CD14-positive monocyte (primary cell): ENCODE measurements at places on chromosomes 1 and 21. TPM values are rescaled to one million over a fixed set of nuclear protein-coding genes. Genes with fewer than 3 reads are reported as not detected.

- DNase-seq: no peak
Measured at GRCh38 chr1:72432645-72433267, 150.4 kb upstream of the NEGR1 start.

DNA sequence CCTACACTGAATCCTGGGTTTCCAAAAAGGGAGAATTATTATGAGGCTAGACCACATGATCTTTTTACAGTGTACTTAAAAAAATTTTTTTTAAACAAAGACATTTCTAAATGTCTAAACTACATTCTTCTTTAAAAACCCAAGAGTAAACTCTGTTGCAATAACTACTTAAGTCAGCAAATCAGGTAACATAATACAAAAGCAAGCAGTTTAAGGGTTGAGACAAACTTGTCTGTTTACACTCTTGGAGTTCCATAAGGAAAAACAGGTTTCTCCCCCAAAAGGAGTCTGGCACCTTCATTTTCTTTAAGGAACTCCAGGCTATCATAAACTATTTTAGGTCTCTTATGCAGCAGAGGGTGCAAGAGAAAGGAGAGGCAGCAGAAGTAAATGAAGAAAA is 12.5 kb upstream of the ANKRD45 start:
- DNase-seq: no peak

DNA sequence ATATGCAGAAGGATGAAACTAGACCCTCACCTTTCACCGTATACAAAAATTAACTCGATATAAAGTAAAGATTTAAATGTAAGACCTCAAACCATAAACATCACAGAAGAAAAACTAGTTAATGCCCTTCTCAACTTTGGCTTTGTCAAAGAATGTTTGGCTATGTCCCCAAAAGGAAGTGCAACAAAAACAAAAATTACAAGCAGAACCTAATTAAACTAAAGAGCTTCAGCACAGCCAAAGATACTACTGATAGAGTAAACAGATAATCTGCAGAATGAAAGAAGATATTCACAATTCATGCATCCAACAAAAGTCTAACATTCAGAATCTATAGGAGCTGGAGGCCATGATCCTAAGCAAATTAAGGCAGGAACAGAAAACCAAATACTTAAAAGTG is 824.6 kb upstream of the NEGR1 start:
- DNase-seq: no peak

DNA sequence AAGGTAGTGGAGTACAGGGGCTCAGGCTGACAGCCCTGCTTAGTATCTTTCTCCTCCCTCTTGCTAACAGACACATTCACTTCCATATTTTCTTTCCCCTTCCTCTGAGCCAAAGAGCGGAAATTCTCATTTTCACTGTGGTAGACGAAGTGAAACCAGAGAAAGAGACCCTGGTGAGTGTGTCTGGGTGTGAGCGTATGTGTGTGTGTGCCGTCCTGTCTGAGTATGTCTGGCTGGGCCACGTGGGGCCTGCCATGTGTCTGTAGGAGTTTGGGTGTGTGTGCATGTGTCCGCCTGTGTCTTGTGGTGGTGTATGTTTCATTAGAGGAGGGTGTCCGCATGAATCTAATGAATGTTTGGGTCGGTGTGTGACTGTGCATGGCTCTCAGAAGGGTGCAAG is 1.7 kb downstream of the COL8A2 start:
- DNase-seq: peak; percentile 83

GRCh38 chr1:77975386-77975785 is 3.5 kb downstream of the FUBP1 start:
- DNase-seq: no peak

Gene KISS1
- polyA plus RNA-seq: not detected in 2 replicates

DNA sequence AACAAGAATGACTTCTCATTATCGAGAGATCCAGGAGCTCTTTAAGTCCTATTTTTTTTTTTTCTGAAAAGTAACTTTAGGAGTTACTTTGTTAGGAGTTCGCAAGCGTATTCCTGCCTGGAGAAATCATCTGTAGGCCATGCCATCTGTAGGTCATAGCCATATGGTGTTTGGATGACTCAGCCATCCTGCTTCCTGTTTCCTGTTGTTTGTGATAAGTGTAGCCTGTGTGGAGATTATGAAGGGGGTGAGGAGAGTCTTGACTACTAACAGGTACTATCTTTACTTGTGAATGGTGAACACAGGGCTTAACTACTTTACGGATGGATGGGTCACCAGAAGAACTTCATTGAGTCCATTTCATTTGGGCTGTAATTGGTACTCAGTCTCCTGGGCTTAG is 327.2 kb downstream of the PTPRU start:
- DNase-seq: no peak

DNA sequence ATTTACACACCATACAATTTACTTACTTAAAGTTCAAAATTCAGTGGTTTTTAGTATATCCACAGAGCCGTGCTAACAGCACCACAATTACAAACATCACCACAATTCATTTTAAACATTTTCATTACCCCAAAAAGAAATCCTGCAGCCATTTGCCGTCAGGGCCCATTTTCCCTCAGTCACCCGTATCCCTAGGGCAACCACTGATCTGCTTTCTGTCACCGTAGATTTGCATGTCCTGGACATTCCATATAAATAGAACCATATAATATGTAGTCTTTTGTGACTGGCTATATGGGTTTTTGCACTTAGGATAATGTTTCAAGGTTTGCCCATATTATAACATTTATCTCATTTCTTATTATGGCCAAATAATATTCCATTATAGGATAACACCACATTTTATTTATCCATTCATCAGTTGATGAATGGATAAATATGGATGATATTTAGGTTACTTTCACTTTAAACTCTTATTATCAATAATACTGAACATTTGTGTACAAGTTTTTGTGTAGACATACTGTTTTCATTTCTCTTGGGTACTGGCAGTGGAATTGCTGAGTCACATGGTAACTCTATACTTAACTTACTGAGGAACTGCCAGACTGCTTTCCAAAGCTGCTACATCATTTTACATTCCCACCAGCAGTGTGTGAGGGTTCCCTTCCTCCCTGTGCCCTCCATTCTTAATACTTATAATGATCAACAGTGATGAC is 68.9 kb downstream of the ST3GAL3 start:
- no peak for DNase-seq

DNA sequence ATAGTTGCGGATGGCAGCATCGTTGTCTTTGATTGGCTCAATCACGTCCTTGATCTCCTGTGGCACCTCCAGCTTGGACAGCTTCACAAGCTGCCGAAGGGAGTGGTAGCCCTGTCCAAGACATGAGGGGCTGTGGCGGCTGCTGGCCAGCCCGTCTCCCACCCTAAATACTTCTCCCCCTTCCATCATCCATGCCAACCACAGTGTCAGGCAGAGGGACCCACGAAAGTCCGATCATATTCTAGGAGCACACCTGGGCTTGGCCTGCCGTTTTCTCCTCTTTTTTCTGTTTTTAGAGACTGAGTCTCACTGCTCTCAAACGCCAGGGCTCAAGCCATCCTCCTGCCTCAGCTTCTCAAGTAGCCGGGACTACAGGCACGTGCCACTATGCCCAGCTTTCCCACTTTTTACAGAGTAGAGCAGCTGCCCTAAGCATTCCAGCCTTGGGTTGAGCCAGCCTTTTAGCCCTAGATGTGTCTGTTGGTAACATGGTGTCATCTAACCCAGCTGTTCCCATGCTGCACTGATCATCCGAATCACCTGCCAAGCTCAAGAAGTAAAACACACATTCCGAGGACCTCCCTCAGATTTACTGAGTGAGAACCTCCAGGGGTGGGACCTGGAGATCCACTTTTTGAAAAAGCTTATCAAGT is 10.4 kb downstream of the MTHFR start:
- no peak for DNase-seq

DNA sequence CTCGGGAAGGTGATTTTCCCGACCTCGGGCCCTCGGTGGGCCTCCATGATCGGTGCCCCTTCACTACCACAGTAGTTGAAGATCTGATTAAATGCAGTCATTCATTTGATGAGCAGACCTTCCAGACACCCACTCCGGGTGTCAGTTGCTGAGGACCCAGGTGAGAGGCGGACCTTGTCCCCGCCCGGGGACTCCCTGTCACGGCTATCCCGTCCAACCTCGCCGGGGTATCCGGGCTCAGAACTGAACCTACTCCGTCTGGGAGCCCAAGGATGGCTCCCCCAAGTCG is 22.6 kb downstream of the RNU1-3 start:
- DNase-seq: no peak

- no peak for DNase-seq
Measured at GRCh38 chr1:43422995-43423671, 30.6 kb downstream of the HYI start.

GRCh38 chr1:200774735-200775444 is 36.2 kb downstream of the CAMSAP2 start:
- no peak for DNase-seq

Gene TNFRSF8
- polyA plus RNA-seq: 11.9 TPM

DNA sequence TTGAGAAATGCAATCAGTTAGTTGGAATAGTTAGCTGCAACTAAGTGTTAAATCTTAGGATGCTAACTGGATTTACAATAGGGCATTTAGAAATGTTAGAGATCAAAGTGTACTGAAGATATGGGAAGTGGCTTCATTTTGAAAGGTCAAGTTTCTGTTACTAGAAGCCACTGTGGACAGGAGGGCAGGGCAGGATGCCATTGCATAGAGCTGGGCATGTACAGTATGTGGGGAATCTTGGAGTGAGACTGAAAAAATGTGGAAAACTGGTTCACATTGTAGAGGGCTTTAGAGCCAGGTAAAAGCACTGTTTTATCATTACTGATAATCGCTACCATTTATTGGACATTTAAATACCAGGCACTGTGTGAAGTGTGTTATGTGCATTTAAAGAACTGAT is 31.0 kb downstream of the ARID1A start:
- DNase-seq: no peak

DNA sequence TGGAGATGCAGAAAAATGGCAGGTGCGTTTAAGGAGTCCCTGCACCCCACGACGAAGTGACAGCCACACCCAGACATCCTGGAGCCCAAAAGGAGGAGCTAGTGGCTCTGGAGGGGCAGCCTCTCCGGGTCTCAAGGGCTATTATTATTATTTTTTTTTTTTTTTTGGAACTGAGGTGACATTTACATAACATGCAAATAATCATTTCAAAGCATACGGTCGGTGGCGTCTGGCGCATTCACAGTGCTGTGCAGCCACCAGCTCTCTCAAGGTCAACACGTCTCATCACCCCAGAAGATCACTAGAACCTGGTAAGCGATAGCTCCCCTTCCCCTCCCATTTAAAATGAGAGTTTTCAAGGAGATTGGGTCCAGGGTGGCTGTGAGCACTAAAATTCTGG is 67.5 kb upstream of the PDE9A start:
- no peak for DNase-seq

- DNase-seq: peak; percentile 45
Measured at GRCh38 chr1:226121587-226122400, 59.3 kb downstream of the H3-3A start.

GRCh38 chr1:61561666-61562065 is 163.3 kb downstream of the TM2D1 start:
- DNase-seq: no peak

DNA sequence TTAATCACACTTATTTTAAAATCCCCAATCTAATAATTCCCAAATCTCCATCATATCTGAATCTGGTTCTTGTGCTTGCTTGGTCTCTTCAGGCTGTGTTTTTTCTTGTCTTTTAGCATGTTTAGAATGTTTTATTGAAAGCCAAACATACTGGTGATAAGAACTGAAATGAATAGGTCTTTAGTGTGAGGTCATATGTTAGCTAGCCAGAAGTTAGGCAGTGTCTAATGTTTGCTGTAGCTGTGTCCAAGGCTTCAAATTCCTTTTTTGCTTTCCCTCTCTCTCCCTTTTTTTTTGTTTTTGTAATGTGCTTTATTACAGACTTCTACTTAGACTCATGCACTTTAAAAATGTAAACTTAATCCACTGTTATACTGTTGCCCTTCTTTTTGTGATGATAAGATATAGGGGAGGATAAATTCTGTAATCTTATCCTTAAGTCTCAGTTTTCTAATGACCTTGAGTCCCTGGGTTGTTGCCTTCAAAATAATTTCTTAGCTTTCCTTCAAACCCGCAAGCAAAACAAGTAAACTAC is 725.1 kb downstream of the BRINP3 start:
- DNase-seq: no peak

DNA sequence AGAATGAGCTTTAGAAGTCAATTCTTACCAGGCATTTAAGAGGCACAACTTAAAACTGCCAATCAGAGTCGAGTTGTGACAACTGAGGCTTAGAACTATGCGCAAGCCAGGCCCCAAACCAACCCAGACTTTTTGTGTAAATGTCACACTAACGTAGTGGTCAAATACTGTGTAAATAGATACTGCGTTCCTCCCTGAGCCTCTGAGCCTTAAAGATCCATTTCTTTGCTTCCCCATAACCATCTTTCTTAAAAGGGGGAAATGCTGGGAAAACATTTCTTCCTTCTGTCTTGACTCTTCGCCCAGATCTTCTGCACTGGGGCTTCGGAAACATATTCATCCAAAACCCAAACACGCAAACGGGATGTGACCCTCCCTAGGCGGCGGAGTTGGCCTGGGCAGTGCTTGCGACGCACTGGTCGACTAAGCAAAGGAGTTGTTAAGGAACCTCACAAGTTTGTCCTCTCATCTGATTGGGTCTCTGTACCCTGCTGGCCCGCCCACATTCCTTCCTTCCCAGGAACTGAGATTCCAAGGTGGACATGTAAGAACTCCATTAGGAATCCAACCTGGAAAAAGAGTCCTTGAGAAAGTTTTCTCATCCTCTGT is 2.6 kb downstream of the ADAMTS5 start:
- no peak for DNase-seq

Gene NSUN4
- polyA plus RNA-seq: 8.5 TPM

- DNase-seq: no peak
Measured at GRCh38 chr1:33512226-33513011, 40.0 kb downstream of the ZSCAN20 start.

GRCh38 chr1:39490596-39491145 is 765 bp upstream of the BMP8A start:
- no peak for DNase-seq

Gene HTR6
- not detected for polyA plus RNA-seq

- DNase-seq: no peak
Measured at GRCh38 chr1:205220421-205220820, 7.3 kb upstream of the TMCC2 start.

DNA sequence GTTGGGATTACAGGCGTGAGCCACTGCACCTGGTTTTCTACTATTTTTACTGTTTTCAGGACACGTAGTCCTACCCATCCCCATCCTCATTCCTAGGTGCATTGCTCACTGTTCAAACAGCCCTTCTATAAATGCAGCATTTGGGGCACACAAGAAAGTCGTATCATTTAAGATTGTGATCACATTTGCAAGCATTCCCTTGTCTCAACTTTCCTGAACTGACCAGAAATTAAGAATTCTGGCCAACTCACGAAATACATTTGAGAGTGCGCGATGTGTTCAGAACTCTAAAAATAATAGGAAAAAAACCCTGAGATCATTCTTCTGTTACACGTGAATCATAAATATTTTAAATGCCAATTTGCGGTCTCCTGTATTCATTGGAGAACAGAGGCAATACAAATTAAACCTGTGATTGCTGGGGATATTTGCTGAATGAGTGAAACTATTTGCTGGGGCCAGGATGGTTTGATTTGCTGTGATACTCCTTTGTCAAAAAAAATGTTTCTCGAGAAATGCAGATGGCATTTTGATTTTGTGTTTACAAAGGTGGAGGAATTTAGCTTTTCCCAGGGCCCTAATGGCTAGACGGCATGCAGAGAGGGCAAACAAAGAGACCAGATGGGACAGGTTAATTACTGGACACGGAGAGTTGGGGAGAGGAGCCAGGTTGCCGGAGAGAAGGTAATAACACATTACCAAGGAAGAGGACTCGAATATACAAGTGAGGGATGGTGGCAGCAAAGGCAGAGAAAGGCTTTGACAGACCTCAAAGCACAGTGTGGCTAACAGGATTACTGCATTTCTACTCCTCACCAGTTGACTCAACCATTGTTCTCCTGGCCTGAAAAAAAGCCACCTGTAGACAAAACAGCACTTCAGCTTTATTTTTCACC is 38.4 kb downstream of the STPG1 start:
- no peak for DNase-seq
